ENCODE measurements at places on chromosomes 2 and 18.

- no peak for DNase-seq
These were observed 168.8 kb downstream of the SH3RF3 start for GRCh38 chr2:109297566-109298490.

DNA sequence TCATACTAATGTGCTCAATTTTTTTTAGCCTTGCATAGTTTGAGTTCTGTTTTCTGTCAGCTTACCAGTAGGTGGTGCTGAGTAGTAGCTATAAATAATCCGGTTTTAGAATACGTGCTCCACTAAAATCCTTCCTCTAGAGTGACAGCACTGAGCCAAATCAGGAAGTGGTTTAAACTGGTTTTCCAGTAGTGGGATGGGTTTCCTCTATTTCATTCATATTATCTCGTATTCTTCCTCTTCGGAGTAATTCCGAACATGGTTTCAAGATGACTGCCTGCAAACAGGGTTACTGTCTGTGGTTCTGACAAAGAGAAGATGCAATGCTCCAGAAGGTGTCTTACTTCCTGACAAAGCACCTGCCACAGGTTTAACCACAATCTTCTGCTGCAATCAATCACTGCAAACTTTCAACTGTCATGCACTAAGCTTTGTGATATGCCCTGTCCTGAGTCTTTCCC is 496.9 kb upstream of the VRK2 start:
- no peak for DNase-seq

GRCh38 chr2:76393356-76393755 is 682.6 kb upstream of the GCFC2 start:
- no peak for DNase-seq

GRCh38 chr2:217494557-217494956 is 508.2 kb downstream of the TNS1 start:
- no peak for DNase-seq

- DNase-seq = peak; percentile 5
These were observed 773 bp downstream of the CMPK2 start for GRCh38 chr2:6864923-6865345.

Data from stimulated activated CD4-positive, alpha-beta T cell treated with anti-CD3 and anti-CD28 coated beads, Interleukin-15, amount 100 ng/mL, for 1 hour (primary cell).